Thymus (tissue), 14 donors: ENCODE measurements at places on chromosomes 3 and 15. TPM values are rescaled to one million over a fixed set of nuclear protein-coding genes. Genes with fewer than 3 reads are reported as not detected.

CPEB1 gene
- total RNA-seq, result 0.09 TPM

DNA sequence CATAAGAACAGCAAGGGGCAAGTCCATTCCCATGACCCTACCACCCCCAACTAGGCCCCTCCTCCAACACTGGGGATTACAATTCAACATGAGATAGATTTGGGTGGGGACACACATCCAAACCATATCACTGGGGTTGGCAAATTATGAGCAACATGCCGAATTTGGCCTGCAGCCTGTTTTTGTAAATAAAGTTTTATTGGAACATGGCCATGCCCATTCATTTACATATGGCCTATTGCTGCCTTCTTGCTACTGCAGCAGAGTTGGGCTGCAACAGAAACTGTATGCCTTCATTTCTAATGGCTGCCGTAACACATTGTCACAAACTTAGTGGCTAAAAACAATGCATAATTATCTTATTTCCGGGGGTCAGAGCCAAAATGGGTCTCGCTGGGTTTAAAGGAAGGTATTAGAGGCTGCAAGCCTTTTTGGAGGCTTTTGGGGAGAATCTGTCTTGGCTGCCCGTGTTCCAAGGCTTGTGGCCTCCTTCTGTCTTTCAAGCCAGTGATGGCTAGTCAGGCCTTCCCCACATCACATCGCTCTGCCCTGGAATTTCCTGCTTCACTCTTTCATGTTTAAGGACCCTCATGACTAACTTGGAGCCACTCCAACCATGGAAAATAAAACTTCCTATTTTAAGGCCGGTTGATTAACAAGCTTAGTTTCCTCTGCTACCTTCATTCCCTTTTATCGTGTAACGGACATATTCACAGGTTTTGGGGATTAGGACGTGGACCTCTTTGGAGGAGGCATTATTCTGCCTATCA lies 428.5 kb upstream of the PROK2 start:
- no peak for DNase-seq

FANCI gene
- 55.1 TPM for total RNA-seq

DNA sequence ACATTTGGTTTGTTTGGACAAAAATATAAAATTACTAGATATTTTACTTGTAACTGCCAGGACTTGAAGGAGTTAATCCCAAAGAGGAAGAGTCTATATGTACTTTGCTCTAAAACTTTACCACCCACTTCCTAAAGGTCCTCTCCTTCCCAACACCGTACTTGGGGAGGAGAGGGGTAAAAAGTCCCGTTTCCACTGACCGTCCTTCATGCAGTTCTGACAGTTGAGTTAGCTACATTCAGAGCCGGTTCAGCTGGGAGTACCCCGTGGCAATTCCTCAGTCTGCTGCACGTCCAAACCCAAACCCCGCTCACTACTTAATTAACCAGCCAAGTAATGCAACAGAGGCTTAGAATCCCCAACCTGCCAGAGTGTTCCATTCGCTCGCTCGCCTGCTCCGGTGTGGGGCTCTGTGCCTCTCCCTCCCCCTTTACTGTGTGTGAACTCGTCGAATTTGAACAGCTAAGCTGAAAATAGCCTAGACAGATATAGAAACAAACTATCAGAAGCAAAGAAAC lies 519.7 kb downstream of the FOXP1 start:
- no peak for DNase-seq

DNA sequence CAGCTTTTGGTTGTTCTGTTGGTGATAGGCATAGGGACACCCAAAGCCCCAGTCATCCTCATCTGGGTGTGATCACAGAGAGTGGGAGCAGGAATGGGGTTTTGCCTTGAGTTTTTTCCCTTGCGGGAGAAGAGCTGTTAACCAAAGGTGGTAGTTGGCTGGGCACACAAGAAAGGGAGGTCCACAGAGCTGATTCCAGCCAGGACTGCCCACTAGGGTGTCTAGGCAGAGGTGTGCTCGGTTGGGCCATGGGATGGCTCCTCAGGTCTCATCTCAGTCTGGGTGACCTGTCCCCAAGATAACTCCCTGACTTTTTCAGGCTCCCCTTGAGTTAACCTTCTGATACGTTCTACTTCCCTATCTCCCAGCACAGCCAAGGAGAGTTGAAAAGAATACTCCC lies 134.8 kb downstream of the PDE8A start:
- no peak for DNase-seq

DNA sequence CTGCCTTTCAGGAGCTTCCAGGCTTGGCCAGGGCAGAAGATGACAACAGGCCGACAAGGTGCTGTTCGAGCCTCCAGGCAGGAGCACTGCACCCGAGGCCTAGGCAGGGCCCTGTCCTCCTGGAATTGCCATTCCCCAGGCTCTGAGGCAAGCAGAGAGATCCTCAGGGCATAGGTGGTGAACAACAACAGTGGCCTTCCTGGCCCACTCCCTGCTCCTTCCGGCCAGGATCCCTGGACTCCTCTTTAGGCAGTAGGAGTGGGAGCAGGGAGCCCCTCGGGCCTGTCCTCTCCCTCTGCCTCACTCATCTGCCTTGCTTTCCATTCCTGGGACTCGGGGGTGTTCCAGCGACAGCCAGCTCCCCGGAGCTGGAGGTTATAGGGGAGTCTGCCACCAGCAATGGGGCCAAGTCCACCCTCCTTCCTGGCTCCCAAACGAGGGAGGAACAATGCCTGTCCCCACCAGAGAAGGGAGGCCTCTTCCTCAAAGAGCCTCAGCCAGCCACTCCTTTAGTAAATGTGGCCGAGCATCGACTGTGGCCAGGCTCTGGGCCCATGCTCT lies 135.0 kb downstream of the NUP210 start:
- DNase-seq, result no peak

NANOGP8 gene
- total RNA-seq, result not detected

MYRIP gene
- total RNA-seq, result 0.28 TPM

DNA sequence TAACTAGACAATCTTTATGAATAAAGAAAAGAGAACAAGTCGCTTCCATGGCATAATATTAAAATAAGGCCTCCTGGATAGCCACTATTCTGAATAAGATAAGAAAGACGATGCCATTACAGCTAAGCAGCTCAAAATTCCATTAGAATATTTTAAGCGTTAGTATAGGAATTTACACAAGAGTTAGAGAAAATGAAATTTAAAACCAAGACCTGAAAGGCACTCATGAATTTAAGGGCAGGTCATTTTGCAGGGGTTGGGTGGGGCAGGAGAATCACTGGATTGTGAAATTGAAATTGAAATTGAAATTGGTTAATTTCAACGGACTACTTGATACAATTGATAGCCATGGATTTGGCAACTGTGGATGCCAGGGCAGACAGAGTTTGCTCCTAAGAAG lies 91.8 kb upstream of the GOLGA8J start:
- DNase-seq, result no peak

KLHL40 gene
- total RNA-seq, result 0.14 TPM

- no peak for DNase-seq
Observed at GRCh38 chr15:80609512-80609946, 85.6 kb upstream of the ABHD17C start.

CHRFAM7A gene
- total RNA-seq, result 0.38 TPM

DNA sequence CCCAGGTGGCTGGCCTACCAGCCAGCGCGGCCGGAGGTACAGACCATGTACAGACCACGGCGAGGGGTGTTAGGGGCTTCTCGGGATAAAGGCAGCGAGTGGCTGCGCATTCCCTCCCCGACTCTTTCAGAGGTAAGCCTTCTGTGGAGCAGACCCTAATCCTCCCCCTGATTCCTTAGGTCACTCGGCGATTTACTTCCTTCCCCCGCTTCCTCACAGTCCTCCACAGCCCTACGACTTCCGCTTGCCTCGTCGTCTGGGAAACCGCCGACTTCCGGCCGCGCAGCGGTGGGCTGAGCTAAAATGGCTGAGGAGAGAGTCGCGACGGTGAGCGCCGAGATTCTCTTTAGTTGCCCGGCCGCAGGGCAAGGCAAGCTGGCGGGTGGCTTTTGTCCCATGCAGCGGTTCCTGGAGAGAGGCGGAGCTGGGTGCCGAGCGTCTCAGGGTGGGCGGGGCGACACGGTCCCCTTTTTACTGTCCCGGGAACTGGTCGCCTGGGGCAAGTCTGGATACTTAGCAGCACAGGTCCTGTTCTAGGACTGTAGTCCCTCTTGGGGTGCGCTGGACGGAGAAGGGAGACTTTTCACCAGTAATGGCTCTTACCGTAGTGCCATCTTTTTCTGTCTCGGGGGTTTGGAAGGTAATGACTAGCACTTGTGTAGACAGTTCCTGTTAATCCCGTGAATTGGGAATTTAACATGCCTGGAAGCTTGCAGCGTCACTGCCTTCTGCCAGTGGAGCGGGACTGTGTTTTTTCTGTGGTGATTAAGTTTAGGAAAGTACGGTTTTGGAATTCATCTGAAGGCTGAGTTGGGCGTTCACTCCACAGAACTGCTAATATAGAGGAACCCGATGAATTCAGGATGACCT lies at the start of the genes BBS4 and HIGD2B:
Gene BBS4 (plus strand): TSS at position 283 of the 870 bp plus-strand sequence. CDS start 21 bp downstream, at position 304.
Gene HIGD2B (minus strand): TSS at position 258 of the 870 bp plus-strand sequence. CDS start 9,808 bp downstream, outside the sequence.
- peak; percentile 79 for DNase-seq

FBXO40 gene
- total RNA-seq, result under 0.01 TPM

- DNase-seq, result no peak
Observed at GRCh38 chr3:28935146-28935545, 345.7 kb upstream of the RBMS3 start.

DNA sequence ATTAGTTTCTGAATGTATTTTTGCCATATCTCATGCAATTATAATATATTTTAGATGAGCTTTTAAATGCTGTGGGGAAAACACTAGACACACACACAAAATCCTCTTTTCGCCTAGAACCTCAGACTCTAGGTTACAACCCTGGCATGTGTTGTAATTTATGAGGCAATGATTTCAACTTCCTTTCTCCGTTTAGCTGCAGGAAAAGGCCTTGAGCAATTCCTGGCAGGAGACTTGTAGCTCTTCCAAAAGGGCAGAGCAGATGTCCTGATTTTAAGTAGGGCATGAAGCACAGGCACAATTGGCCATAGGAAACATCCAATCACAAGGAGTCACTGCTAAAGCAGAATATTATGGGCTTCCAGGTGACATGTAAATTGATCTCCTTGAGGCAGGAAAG lies 82.0 kb downstream of the GPR156 start:
- no peak for DNase-seq

FAN1 gene
- total RNA-seq, result 14.6 TPM

GRCh38 chr15:97680606-97681220 lies 279.8 kb upstream of the ARRDC4 start:
- DNase-seq, result no peak

DNA sequence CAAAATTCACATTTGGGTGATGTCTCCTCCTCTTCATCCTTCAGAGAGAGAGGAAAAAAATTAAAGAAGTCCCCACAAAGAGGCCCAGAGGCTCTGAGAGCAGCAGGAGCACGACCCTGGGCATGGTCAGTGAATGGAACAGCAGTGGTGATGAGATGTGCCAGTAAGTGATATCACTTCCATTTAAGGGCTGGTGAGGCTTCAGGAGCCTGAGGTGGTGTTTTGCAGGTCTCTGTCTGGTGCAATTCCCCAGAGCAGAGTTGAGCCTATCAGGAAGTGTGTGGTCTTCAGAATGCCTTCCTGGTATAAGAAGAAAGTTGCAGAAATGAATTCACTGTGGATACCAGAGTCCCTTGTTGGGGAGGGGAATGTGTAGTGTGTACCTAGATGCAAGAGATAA lies 21.4 kb downstream of the ERICH6 start:
- no peak for DNase-seq

GRCh38 chr3:50008931-50009330 lies 69.0 kb downstream of the RBM6 start:
- DNase-seq, result no peak

DNA sequence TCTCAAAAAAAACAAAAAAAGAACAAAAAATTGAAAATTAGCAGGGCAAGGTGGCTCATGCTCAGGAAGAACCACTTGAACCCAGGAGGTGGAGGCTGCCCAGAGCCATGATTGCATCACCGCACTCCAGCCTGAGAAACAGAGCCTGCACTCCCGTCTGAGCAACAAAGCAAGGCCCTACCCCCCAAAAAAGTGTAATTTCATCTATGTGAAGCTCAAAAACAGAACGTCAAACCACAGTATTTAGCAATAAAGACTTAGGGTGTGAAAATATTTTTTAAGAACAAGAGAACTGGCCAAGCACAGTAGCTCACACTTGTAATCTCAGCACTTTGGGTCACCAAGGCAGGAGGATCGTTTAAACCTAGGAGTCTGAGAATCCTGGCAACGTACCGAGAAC lies 38.2 kb downstream of the STAG1 start:
- no peak for DNase-seq

SH2D7 gene
- total RNA-seq, result 0.05 TPM

DNA sequence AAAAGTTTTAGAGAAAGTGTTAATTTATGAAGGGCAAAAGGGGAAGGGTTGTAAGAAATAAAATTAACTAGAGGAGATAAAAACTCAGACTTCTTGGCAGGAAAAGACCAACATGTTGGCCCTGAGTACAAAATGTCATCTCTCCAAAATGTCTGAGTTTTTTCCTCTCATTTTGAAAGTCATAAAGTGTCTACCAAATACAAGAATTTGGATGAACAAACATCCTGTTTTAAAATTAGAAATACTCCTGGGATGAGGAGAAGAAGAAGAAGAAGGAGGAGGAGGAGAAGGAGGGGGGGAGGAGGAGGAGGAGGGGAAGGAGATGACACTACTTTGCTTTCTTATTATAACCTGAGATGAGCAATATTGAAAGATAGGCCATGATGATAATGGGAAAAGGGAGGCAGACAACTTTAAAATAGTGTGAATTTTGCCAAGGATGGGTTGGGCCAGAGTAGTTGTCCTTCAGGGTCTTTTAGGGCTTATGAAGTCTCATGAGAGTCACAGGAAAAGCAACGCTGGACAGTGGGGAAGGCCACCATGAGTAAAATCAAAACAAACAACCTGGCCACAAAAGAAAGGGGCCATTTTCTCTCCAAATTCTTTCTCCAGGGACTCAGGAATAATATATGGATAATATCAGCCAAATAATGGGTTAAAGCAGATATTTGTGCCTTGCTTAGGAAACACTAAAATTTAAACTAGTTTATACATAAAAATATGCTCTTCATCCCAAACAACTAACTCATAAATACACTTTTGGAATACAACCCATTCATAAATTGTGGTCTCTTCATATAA lies 632.9 kb downstream of the EPHA3 start:
- no peak for DNase-seq

DNA sequence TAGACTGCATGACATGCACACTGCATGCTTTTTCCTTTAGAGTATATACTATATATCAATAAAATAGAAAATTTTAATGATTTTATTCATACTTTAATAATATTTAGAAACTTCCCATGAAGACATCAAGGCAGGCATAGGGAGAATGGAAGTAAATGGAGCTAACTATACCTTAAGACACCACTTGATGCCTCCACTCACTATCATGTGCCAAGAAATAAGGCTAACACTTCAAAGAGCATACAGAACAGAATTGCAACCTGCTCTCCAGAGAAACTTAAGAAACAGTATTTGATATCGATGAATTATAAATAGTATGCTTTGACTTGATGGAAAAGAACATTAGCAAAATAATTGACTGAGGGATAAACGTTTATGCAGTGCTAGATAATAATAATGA lies 192.6 kb upstream of the MBNL1 start:
- no peak for DNase-seq

DNA sequence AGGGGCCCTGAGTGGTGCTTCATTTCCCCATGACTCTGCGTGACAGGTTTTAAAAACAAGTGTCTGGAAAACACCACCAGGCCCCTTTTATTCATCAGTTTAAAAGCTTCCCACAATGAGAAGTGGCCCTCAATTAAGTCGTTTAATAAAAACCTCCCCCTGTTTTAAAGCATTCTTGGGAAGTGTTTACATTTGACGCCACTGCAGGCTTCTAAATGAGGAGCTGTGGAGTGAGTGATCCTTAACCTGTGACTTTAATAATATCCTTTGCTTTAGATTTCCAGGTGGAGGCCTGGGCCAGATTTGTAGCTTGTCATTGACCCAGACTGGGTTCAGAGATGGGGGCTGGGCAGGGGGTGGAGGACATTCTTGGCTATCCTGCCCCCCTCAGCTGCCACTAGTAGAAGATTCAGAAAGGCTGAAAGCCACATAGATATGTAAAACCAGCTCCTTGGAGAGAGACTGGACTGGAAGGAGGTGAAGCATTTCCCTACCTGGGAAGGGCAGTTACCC lies 11.3 kb downstream of the CGNL1 start:
- DNase-seq, result no peak
